ENCODE measurements at places on chromosomes 5 and 9. TPM values are rescaled to one million over a fixed set of nuclear protein-coding genes. Genes with fewer than 3 reads are reported as not detected.

Gene CAMK4
- 31.2 TPM for total RNA-seq

Gene AGXT2
- not detected for total RNA-seq

Gene BRINP1
- not detected for total RNA-seq

Gene FBXL7
- not detected for total RNA-seq

Gene COL27A1
- not detected for total RNA-seq

Gene SPATA31A6
- not detected for total RNA-seq

Gene SHC3
- total RNA-seq: not detected

Gene RARS1
- 88.4 TPM for total RNA-seq

Gene MARVELD2
- 2.0 TPM for total RNA-seq

Gene CMYA5
- 0.13 TPM for total RNA-seq

Gene NEUROG1
- not detected for total RNA-seq

- DNase-seq: no peak
These were observed 225.6 kb downstream of the SPOCK1 start for GRCh38 chr5:137273511-137273910.

GRCh38 chr9:35814106-35814840 lies 569 bp downstream of the HINT2 start:
- peak; percentile 75 for DNase-seq

DNA sequence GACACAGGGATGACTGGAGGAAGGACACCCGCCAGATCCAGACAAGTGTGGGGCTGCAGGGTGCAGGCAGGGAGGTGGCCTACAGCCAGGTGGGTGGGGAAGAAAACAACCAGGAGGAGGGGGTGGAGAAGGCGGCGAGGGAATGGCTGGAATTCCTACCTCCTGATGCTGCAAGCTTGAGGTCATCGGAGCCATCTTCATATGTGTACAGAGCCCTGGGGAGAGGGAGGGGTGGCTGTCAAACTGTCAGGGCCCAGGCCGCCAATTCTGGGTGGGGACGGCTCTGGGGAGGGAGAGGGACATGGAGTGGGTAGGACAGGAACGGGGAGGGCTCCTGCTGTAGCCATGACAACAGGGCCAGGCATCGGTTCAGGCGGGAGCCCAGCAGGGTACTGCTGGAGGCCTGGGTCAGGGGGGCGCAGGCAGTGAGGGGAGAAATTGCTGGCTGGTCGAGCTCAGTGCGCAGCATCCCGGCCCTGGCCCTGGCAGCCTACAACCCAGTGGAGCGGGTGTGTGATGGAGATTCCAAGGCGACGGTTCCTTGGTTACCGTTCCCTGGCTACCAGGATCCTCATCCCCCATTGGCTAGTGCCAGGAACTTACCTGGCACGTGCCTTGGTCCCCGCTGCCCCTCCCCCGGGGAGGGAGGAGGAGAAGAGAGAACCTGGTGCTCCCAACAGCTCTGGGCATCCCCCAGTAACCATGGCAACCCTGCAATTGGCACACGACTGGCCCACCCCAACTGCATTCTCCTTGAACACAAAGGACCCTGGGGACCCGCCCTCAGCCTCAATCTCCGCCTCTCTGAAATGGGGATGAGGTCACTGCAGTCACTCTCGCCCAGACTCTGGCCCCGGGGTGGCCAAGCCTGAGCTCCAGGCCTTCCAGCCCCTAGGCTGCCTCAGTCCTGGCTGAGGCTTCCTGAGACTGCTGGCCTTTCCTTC lies 4.5 kb downstream of the DBN1 start:
- no peak for DNase-seq

GRCh38 chr9:30913331-30913730 lies 1471.1 kb upstream of the ACO1 start:
- no peak for DNase-seq

DNA sequence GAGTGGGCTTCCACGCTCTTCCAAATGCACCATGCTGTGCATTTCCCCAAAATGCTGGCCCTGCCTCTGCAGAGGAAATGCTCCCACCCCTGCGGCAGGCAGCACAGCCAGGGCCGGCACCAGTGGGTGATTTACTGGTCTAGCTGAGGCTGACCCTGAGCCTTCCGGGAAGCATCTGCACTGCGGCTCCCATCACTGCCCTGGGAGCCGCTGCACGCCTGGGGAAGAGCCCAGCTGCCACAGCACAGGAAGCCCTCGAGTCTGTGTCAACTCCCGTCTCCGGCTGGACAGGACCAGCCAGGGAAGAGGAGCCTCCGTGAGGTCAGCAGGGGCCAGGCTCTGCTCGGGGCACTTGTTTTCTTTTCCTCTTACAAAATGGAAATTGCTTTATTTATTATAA lies 25.1 kb upstream of the EEIG1 start:
- DNase-seq: no peak

DNA sequence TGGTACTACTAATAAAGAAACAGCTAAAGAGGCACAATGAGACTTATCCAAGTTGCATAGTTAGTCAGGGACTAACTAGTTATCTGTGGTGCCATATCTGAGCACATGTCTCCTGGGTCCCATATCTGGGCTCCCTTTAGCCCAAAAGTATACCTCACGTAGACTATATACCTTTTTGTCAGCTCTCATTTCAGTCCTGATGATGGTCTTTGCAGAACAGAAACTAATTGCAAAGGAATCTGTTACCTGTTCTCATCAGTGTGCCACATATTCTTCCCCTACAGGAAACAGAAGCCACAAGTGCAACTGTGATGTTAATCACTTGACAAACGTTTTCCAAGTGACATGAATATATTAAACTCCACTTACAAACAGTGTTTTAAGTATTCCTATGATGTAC lies 395.2 kb downstream of the KIAA0825 start:
- DNase-seq: no peak

GRCh38 chr9:1415146-1415545 lies 365.0 kb downstream of the DMRT2 start:
- DNase-seq: no peak

- no peak for DNase-seq
These were observed 83.2 kb upstream of the ANKH start for GRCh38 chr5:14954616-14955343.

- no peak for DNase-seq
These were observed 5.3 kb downstream of the NFX1 start for GRCh38 chr9:33295571-33295970.

- no peak for DNase-seq
These were observed 215.2 kb upstream of the SNX2 start for GRCh38 chr5:122559676-122560075.

- DNase-seq: no peak
These were observed 36.3 kb downstream of the CAPSL start for GRCh38 chr5:35902046-35902672.

DNA sequence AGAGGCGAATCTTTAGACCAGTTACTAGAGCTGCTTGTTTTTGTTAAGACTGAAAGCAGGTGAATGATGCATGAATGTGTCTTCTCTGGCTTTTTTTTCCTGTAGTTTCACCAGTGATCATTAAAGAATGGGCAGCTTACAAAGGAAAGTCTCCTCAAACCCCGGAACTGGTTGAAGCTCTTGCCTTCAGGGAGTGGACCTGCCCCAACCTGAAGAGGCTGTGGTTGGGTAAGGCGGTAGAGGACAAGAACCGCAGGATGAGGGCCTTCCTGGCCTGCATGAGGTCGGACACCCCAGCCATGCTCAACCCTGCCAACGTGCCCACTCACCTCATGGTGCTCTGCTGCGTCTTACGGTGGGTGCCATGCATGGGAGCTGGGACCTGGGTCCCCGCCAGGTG lies 33.3 kb upstream of the PHF2 start:
- DNase-seq: no peak

GRCh38 chr9:78486661-78487060 lies 189.7 kb downstream of the PSAT1 start:
- DNase-seq: no peak

DNA sequence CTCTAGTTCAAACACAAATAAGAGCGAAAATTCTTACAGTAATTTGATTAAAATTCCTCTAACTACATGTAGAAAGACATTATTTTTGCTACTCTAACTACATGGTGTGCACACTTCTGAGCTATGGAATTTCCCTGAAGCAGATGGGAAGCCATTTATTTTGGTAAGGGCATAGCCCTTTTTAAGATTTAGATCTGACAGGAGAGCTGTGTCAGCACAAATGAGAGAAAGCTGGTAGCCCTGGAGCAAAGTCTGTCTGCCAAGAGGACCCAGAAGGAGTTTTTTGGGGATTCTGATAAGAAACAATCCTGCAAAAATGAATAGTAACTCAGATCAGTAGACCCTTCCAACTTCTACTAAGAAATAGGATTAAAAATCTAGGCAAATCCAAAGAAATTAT lies 595.9 kb upstream of the MEF2C start:
- DNase-seq: no peak

DNA sequence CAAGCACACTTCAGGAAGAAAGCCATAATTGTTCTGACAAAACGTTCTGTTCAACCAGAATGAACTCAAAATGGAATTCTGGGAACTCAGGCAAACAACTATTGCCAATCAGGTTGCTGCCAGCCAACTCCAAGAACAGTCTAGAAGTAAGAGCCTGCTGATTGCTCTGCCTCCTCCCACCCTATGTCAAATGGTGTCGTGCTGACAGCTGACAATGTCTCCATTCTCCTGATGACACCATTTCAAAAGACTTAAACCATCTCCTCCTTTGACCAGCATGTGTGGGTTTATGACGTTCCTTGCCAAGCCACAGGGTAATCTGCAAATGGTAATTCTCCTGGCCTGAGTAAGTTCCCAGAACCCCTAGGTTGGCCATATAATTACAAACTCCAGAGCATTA lies 21.9 kb upstream of the PLIN2 start:
- no peak for DNase-seq

DNA sequence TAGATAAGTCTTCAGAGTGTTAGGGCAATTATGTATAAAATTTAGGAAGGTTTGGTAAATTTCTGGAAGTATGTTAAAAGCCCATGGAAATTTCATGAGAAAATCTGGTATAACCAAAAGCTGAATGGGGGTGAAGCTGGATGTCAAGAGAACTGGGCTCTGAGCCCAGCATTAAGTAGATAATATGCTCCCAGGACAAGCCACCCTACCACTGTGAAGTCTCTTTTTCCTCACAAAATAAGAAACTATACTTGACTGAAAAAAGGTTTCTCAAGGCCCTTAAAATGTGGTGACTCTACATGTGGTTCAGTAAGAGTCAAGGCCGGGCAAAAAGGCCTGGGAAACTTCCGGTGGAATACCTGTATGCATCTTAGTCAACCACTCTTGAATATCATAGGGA lies 310.3 kb downstream of the EBF1 start:
- DNase-seq: no peak

DNA sequence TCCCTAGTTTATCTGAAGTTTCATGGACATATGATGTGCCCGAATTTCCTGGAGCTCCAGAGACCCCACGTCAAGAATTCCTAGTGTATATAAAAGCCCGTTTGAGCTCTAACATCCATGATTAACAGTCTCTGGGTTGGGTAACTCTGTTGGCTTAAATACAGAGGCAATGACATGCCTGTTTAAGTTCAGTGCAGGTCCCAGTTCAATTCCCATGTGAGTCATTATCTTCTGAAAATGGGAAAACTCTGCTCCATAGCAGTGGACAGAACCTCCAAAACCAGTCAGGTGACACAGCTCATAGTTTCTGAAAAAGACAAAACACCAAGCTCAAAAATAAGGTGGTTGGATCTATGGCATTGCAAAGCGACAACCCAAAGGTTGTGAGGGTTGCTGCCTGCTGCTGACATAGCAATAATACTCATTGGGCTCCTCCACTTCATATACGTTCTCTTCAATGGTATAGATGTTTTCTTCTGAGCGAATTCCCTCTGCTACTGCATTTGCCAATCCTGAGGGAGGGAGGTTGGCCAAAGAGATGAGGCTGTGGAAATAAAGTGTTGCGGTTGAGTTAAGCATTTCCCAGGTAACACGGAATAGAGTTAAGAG lies 22.0 kb downstream of the HAVCR2 start:
- DNase-seq: no peak

- no peak for DNase-seq
These were observed 64.7 kb upstream of the PALM2AKAP2 start for GRCh38 chr9:109715344-109715743.

DNA sequence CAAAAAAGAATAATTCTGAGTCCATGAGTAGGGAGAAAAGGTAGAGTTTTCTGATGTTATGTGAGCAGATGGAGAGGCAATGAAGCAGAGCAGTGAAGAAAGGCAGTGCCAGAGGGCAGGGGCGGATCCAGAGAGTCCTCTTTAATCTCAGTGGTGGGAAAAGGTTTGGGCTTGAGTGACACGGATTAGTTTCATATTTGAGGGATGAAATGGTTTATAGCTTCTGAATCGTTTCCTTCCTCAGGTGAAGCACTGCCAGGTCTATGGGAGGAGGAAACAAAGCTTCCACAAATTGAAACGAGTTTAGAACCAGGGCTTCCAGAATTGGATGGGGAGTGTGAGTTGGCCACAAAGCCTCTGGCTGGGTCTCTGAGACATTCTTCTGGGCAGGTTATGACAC lies 517.0 kb upstream of the PAPPA start:
- no peak for DNase-seq

GRCh38 chr5:72209147-72210115 lies 102.2 kb downstream of the MAP1B start:
- no peak for DNase-seq

GRCh38 chr9:131776473-131776872 lies 36.6 kb upstream of the RAPGEF1 start:
- DNase-seq: peak; percentile 42

GRCh38 chr5:75716715-75717081 lies 539 bp downstream of the POC5 start:
- no peak for DNase-seq

- DNase-seq: no peak
These were observed 87.8 kb downstream of the RAI14 start for GRCh38 chr5:34743878-34744277.

- no peak for DNase-seq
These were observed 135.0 kb downstream of the STK32A start for GRCh38 chr5:147369742-147370374.

DNA sequence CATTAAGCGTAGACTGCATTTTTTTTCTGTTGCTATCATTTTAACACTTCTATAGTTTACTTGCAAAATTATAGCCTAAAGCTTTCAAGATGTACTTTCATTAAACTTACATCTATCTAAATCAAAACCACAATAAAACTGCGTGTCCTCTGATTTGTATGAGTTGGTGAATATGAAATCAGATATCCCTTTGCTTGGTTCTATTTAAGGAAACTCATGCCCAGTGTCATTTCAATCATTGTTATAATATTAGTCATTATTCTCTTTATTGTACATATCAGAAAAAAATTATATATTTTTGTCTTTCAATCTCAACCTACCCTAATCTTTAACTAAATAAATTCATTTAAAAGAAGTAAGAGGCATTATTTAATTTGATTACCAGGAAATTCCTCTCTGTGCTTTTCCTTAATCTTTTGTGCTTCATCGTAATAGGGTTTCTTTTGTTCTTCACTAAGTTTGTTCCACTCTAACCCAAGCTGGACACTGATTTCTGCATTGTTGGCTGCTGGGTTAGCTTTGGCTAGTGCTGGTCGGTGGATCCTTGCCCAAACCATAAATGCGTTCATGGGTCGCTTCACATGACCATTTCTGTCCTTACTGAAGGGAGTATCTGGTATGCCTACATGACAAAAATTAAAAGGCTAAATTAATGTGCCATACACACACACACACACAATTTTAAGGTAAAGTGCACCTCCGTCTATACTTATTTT lies 3.8 kb downstream of the SOX30 start:
- no peak for DNase-seq
